M059J (cell line): ENCODE measurements at places on chromosomes 7 and 10. TPM values are rescaled to one million over a fixed set of nuclear protein-coding genes. Genes with fewer than 3 reads are reported as not detected.

The DLG5 gene
- 10.4 and 19.5 TPM in 2 replicates for total RNA-seq

- DNase-seq: peak; percentile 24
These were observed 178.0 kb upstream of the GLI3 start for GRCh38 chr7:42414941-42415505.

GRCh38 chr7:134645935-134646334 is 718 bp upstream of the BPGM start:
- DNase-seq: peak; percentile 63

GRCh38 chr10:22453948-22454591 is 108.8 kb downstream of the SPAG6 start:
- peak; percentile 14 for DNase-seq

- peak; percentile 24 for DNase-seq
These were observed 922 bp upstream of the MYO1G start for GRCh38 chr7:44979481-44980392.

- DNase-seq: peak; percentile 74
These were observed 14.5 kb upstream of the LRRC4 start for GRCh38 chr7:128045766-128046165.

- DNase-seq: no peak
These were observed 214.3 kb downstream of the ELMO1 start for GRCh38 chr7:37234334-37234733.

- no peak for DNase-seq
These were observed 101.6 kb upstream of the INSIG1 start for GRCh38 chr7:155195939-155196523.

The PTPRN2 gene
- 2.2 and 2.3 TPM in 2 replicates for total RNA-seq
